Fibroblast of lung (primary cell): ENCODE measurements at places on chromosomes 13 and 19. TPM values are rescaled to one million over a fixed set of nuclear protein-coding genes. Genes with fewer than 3 reads are reported as not detected.

GRCh38 chr13:31105020-31105795, 56.5 kb downstream of the HSPH1 start:
- H3K27me3 ChIP-seq: peaks cover 13% of the 10 kb centered on the region
- no peaks in the 10 kb centered on the region for H3K36me3 ChIP-seq
- DNase-seq: peak; percentile 5
- no peak overlapping the region for H3K4me3 ChIP-seq
- no peaks in the 10 kb centered on the region for H3K4me1 ChIP-seq

DNA sequence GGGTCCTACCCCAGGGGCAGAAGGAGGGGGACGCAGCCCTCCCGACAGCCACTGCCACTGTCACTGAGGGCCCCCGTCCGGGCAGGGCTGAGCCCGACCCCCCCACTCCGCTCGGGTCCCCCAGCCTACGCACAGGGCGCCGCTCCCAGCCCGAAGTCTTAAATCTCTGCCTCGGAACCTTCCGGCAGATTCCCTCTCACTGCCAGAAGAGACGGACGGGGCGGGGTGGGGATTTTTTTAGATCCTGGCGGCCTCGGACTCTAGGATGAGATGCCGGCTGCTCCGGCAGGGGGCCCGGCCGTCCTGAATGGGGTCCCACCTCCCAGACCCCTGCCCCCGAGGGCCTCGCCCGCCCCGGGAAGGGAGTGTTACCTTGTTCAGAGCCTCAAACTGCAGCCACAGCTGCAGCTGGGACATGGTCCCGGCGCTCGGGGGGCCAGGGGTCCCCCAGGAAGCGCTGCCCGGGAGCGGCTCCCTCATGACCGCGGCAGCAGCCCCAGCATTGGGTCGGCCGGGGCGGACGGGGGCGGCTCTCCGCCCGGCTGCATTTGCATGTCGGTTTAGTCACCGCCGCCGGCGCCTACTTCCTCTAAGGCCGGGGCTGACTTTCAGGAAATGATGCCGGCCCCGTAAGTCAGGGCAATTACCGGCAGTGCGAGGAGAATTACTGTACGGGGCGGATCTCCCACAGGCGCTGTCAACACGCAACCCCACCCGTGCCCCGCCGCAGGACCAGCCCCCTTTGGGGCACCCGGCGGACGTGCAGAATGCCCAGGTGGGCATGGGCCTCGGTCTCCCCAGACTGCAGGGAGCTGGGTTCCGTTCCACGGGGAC, 28.1 kb downstream of the GPX4 start:
- peak overlapping the region; percentile 98 for H3K27ac ChIP-seq
- peak overlapping the region; percentile 57 for H3K4me3 ChIP-seq
- peaks cover 4% of the 10 kb centered on the region for H3K4me1 ChIP-seq
- no peaks in the 10 kb centered on the region for H3K27me3 ChIP-seq
- DNase-seq: peak; percentile 84
- H3K36me3 ChIP-seq: peaks cover 22% of the 10 kb centered on the region

GRCh38 chr19:49335071-49335783, at the start of gene CD37:
Gene CD37, plus strand, starts transcription at chr19:49335406. Its CDS starts 135 bp downstream, at chr19:49335541.
- no peak within 1 kb of the TSS for H3K27ac ChIP-seq
- no peaks in the 10 kb centered on the region for H3K36me3 ChIP-seq
- DNase-seq: no peak
- no peak within 1 kb of the TSS for H3K4me3 ChIP-seq
- H3K4me1 ChIP-seq: peaks cover 4% of the 10 kb centered on the region

DNA sequence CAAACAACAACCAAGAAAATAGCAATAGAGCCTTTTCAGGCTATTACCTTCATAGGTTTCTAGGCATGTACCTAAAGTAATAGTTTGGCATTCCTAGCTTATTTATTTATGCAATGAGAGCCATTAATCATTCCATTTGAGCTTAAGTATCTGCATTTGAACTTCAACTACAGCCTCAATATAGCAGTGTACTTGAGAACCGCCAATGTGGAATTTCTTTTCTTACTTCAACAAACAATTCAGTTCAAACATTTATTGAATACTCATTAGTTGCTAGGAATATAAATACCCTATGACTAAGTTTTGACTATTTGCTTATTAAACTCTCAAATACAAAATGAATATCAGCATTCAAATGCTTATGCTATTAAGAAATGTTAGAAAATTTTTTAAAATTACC, 38.0 kb upstream of the FREM2 start:
- H3K36me3 ChIP-seq: no peaks in the 10 kb centered on the region
- H3K27me3 ChIP-seq: no peaks in the 10 kb centered on the region
- no peak for DNase-seq
- H3K4me1 ChIP-seq: no peaks in the 10 kb centered on the region
- no peak overlapping the region for H3K27ac ChIP-seq

DNA sequence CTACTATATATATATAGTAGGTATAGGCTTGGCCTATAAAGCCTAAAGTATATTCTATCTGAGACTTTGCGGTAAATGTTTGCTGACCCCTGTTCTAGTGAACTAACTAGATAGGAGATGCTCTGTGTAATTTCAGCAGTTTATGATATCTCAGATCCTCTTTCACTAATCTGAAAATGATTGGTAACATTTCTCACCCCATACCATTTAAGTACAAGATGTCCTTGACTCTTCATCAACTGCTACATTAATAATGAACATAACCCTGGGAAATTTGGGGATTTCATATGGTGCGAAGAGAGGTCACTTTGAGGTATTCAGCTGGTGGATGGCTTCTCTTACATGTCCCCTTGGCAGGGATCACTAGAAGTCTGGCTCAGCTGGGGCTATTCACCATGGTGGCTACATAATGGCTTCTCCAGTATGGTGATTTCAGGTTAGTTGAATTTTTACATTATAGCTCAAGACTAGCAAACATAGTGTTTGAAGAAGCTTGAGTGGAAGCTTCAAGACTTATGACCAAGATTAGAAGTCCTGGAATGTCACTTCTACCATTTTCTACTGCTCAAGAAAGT, 103.6 kb upstream of the MYCBP2 start:
- no peaks in the 10 kb centered on the region for H3K4me1 ChIP-seq
- no peak overlapping the region for H3K4me3 ChIP-seq
- no peak for DNase-seq
- H3K36me3 ChIP-seq: no peaks in the 10 kb centered on the region

DNA sequence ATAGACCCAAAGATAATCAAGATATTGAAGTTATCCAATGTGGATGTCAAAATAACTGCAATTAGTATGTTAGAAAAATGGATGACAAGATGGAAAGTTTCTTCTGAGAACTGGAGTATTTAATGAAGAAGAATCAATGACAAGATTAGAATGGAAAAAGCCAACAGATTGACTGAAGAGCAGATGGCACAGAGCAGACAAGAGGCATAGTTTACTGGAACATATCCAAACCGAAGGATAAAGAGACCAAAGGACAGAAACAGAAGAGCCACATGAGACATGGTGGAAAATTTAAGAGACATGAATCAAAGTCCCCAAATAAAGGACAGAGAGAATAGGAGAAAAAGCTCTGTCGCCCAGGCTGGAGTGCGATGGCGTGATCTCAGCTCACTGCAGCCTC, 89.6 kb upstream of the RXFP2 start:
- DNase-seq: no peak
- H3K27me3 ChIP-seq: no peaks in the 10 kb centered on the region
- H3K36me3 ChIP-seq: no peaks in the 10 kb centered on the region
- no peak overlapping the region for H3K27ac ChIP-seq

GRCh38 chr13:113410472-113411201, 42.7 kb downstream of the ADPRHL1 start:
- H3K36me3 ChIP-seq: no peaks in the 10 kb centered on the region
- H3K27ac ChIP-seq: peak overlapping the region; percentile 98
- H3K27me3 ChIP-seq: no peaks in the 10 kb centered on the region
- DNase-seq: peak; percentile 91

DNA sequence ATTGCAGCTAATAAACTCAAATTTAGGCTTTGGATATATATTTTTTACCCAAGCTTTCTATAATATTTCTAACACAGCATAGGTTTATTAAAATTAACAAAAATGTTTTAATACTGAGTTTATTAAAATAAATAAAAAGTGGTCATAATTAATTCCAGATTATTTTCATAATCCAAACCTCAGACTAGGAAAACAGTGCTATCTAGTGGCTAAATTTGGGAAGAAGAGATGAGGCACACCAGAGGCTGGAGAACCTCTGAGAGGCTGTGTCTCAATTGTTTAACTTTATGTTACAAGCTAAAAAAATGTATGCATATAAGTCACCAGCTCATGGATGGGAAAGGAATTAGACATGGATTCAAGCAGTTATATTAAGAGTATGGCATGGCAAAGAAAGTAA, 392.5 kb downstream of the DIAPH3 start:
- no peak overlapping the region for H3K4me3 ChIP-seq
- H3K36me3 ChIP-seq: no peaks in the 10 kb centered on the region
- peaks cover 2% of the 10 kb centered on the region for H3K4me1 ChIP-seq
- H3K27ac ChIP-seq: no peak overlapping the region
- no peak for DNase-seq

Gene ZNF296
- total RNA-seq: not detected in 2 replicates

Gene ZNF284
- 3.3 and 4.0 TPM in 2 replicates for total RNA-seq
